Lung microvascular endothelial cell (primary cell): ENCODE measurements at places on chromosomes 3 and 15. TPM values are rescaled to one million over a fixed set of nuclear protein-coding genes. Genes with fewer than 3 reads are reported as not detected.

Gene KY
- not detected in 2 replicates for total RNA-seq

Gene CAMKV
- total RNA-seq = under 0.01 TPM in 2 replicates

Gene IL17RB
- total RNA-seq = not detected in 2 replicates

Gene SLC49A4
- 10.9 TPM in 2 replicates for total RNA-seq

Gene LMCD1
- total RNA-seq = 10.7 and 19.8 TPM in 2 replicates
